ENCODE measurements at places on chromosomes 7 and 10.
A peak's percentile ranks its signal among the peaks of the same experiment; 100 is the strongest.

DNA sequence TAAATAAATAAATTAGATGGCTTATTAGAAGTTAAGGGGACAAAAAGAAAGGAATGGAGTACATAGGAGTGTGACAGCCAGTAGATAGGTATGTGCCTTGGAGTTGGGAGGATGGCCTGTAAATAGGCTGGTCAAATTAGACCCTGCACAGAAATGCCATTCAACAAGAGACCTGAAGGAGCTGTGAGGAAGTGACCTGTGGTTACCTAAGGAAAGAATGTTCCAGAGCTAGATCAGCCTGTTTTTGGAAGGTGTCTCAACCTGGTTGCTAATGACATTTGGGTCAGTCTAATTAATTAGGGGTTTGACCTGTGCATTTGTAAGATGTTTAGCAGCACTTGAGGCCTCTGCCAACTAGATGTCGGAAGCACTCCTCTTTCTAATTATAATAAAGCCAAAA is 315.3 kb upstream of the PLXDC2 start:
- DNase-seq = no peak

- DNase-seq = no peak
Observed at GRCh38 chr7:136309407-136309806, 332.2 kb upstream of the MTPN start.

DNA sequence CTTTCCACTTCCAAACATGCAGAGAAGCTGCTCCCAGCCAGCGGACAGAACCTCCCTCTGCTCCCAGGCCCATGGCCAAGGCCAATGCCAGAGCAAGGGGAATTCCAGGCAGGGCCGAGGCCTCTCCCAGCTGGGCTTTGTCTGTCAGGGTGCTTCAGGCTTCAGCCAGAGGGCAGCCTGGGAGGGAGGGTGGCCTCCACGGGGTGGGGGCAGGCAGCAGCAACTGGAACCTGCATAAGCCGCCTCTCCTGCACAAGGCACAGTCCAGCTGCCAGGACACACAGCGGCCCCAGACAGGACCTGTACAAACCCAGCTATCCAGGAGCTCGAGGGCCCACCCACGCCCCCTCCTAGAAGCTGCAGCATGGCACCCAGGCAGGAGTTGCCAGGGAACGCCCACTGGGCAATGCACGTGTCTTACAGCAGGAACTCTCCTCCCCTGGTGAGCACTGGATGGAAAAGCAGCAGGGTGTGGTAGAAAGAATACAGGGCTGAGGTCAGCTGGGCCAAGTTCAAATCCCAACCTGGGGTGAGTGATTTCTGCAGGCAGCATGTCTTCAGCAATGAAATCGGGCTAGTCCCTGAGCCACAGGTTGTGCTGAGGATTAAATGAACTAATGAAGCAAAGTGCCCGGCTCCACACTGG is 7.6 kb downstream of the FAM53B start:
- no peak for DNase-seq

GRCh38 chr10:20986049-20986448 is 88.9 kb upstream of the NEBL start:
- no peak for DNase-seq

- DNase-seq = no peak
Observed at GRCh38 chr7:1535701-1536454, 5.4 kb downstream of the MAFK start.

DNA sequence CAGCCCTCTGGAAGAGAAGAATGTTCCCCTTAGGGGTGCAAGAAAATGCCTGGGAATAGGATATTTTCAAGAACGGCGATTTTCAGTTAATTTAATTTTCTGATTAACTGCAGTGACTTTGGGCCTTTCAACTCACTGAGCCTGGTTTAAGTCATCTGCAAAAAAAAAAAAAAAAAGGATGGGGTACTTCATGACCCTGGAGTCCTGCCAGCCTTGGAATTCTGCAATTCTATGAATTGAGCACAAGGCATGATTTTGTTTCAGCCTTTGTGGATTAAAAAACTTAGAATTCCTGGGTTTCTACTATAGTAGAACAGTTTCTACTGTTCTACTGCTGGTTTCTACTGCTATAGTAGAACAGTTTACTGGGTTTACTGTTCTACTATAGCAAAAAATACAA is 58.3 kb upstream of the CALD1 start:
- no peak for DNase-seq

- DNase-seq = no peak
Observed at GRCh38 chr10:30371954-30372353, 22.9 kb upstream of the MTPAP start.

DNA sequence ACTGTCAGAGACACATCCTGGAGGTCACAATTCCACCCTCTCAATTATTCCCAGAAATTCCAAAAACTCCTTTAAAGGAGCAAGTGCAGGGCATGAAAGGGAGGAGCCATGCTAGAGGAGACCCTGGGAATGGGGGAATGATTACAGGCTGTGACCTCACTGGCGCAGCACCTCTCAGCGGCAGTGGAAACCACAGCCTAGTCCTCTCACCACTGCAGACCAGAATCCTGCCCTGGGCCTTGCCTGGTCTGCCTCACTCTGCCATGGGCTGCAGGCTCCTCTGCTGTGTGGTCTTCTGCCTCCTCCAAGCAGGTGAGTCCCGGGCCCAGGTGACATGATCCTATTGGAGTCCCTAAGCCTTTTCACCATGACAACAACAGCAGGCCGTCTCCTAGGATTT is 50.5 kb upstream of the PRSS58 start:
- DNase-seq = no peak

- no peak for DNase-seq
Observed at GRCh38 chr10:132808383-132809231, 22.7 kb upstream of the NKX6-2 start.

DNA sequence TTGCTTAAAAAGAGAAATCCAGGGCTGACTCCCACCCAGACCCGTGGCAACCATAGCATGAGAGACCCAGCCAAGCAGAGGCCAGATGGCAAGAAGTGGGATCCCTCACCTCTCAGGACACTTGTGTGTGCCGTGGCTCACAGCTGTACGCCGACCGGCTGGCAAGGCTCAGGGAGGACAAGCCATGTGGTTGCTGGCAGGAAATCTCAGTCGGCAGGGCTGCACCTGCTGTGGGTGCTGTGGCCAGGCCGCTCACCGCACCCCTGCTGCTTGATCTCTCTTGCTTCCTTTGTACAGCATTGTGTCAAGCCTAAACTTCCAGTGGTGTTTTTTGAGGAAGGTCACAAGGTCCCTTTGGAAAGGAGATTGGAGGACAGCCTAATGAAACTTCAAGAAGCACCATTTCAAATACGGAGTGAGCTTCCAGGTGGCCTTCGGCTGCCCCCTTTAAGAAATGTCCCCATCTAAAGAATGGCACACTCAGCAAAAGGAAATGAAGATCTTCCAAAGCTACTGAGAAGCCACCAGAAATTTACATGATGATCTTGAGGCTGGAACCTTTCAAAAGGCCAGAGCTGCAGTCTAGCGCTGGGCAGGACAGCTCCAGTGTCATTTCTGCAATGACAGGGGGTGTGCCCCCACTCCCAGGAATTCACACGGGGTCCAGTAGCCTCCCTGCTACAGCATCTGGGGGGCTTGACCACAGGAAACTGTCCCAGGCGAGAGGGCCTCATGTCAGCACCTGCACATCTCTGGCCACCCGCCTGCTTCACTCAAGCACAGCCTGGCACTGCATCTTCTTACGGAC is 409.0 kb upstream of the MGMT start:
- peak; percentile 80 for DNase-seq

- DNase-seq = no peak
Observed at GRCh38 chr10:49655099-49655498, 24.4 kb upstream of the C10orf53 start.
